ENCODE measurements at places on chromosomes 11 and 22. TPM values are rescaled to one million over a fixed set of nuclear protein-coding genes. Genes with fewer than 3 reads are reported as not detected.

NNMT gene
- 638 TPM for total RNA-seq

RABL2B gene
- total RNA-seq = 32.5 TPM

HEPACAM gene
- not detected for total RNA-seq

ASRGL1 gene
- total RNA-seq = 0.65 TPM

PDGFD gene
- total RNA-seq = 0.61 TPM

DEFB131B gene
- total RNA-seq = not detected

MRGPRX3 gene
- 0.34 TPM for total RNA-seq

SLC5A1 gene
- total RNA-seq = not detected

OR6A2 gene
- total RNA-seq = 0.17 TPM

TRIM49D2 gene
- total RNA-seq = not detected

SHISA8 gene
- total RNA-seq = not detected

RASGRP2 gene
- total RNA-seq = not detected

OR2D2 gene
- 0.56 TPM for total RNA-seq

OR51I2 gene
- not detected for total RNA-seq
